ENCODE measurements at places on chromosomes 1 and 21. TPM values are rescaled to one million over a fixed set of nuclear protein-coding genes. Genes with fewer than 3 reads are reported as not detected.

DNA sequence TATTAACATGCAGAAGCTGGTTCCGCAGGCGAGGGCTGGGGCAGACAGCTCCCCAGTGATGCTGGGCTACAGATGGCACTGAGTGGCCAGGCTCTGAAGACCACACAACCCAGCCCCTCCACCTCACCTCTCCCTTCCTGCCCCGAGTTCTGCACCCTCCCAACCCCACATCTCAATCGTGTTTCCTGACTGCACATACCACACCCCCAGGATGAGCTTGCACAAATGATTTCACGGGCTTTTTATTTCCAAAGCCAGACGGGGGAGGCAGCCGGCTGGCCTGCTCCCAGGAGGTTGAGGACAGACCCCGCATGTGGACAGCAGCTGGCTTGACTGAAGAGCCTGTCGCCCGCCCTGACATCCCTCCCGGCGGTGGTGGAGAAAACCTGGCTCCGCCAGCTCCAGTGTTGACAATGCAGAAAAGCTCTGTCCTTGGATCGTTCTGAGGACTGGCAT, 21.4 kb upstream of the ALDH4A1 start:
- no peak for DNase-seq

GRCh38 chr21:45550522-45551210, 8.4 kb upstream of the SLC19A1 start:
- peak; percentile 31 for DNase-seq

Gene PRDM2
- 7.2 TPM for total RNA-seq

DNA sequence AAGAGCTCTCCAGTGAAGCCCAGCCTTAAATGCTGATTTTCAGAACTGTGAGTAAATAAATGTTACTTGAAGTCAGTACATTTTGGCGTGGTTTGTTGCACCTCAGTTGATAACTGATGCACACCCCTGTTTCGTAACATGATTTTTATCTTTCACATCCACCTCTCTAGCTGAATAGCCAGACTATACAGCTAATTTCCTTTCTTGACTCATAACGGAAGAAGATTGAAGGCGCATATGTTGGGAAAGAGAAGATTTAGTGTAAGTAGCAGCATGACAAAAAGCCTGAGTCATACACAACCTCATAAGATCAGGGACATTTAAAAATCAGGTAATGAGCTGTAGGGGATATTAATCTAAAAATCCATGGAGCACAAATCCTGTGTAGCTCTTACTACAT, 716.2 kb upstream of the ZP4 start:
- DNase-seq = no peak

DNA sequence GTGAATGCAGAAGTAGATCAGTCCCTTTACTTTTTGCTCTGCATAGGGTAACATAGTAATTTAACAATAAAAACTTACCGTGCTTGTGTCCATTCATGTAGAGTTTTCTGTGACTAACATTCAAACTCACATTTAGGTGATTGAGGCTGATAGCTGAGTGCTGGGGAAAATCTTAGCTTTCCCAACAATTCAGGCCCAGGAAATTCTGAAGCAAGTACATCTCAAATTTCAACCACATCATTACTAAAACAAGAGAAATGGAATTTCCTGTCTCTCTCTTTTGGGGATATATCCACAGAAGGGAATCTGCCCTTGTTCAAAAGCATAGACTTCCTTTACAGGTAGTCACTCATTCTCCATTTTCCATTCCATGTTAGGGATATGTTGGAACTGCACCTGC, 33.1 kb upstream of the C1orf146 start:
- DNase-seq = peak; percentile 70

All from fibroblast of lung (primary cell).